ENCODE measurements at places on chromosomes 1 and 21.

GRCh38 chr1:53987880-53988279 lies 30.1 kb downstream of the LDLRAD1 start:
- DNase-seq: no peak

GRCh38 chr1:85283475-85284199 lies 7.2 kb upstream of the BCL10 start:
- DNase-seq: no peak

GRCh38 chr1:159266832-159267231 lies 35.3 kb upstream of the FCER1A start:
- DNase-seq: no peak

DNA sequence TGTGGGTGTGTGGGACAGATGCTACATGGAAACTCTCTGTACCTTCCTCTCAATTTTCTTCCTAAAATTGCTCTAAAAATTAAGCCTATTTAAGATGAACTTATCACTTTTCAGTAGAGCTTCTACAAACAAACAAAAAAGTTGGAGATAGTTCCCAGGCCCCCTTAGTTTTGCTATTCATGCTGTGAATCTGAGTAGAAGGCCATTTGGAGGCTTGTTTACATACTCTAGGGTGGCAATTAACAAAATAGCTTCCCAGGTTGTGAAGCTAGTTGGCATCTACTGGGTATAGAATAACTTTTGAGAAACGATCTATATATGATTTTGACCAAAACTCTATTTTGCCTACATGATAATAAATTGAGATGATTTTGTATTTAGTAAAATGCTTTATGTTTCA lies 541.4 kb upstream of the B3GALT2 start:
- no peak for DNase-seq

DNA sequence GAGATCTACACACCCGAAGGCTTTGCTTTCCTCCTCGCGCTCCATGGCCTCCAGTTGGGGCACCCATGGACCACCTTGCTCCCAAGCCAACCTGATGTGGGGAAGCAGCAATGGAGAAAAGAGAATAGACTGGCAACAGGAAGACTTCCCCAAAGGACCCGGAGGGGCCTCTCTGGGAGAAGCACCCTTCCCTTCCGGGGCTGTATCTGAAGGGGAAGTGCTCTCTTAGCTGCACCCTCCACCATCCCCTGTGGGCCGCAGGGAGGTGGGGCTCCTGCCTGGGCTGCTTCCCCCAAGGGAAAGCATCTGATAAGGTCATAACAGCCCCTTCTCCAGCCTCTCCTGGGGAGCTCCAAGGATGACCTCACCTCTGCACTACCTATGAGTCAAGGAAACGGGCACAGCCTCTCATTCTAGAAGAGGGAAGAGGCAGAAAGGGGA lies 100.2 kb downstream of the RIPK4 start:
- no peak for DNase-seq

Data from amygdala (tissue), 56 donors.